Endothelial cell of umbilical vein (primary cell): ENCODE measurements at places on chromosomes 3 and 15. TPM values are rescaled to one million over a fixed set of nuclear protein-coding genes. Genes with fewer than 3 reads are reported as not detected.

Gene CRABP1
- not detected in 2 replicates for total RNA-seq

Gene GFM1
- total RNA-seq = 60.1 and 68.6 TPM in 2 replicates

Gene SLC22A14
- total RNA-seq = not detected in 2 replicates

Gene RBMS3
- total RNA-seq = 37.3 and 42.3 TPM in 2 replicates

Gene MUSTN1
- total RNA-seq = 0.62 and 2.2 TPM in 2 replicates

Gene LRRN1
- total RNA-seq = not detected in 2 replicates

Gene KBTBD8
- 1.1 and 3.2 TPM in 2 replicates for total RNA-seq

Gene GPR176
- total RNA-seq = 35.3 and 39.8 TPM in 2 replicates
